Pancreas (tissue), 10 donors: ENCODE measurements at places on chromosomes 2 and 18. TPM values are rescaled to one million over a fixed set of nuclear protein-coding genes. Genes with fewer than 3 reads are reported as not detected.

The GIGYF2 gene
- total RNA-seq = 40.4 TPM

DNA sequence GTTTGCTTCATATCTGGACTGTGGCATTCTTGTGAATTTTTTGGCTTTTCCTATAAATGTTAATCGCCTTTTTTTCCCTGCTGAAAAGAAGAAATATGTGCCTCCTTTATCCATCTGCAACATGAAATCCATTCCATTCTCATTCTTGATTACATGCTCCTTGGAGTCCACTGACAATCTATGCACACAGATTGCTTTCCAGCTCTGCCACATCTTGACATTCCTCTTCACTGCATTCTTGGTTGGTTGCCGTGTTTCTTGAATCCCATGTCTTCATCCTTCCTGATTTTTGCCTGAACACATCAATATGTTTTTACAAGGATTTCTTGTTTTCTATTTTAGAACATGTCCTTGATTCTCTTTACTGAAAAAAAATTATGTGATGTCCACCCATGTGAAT, 26.7 kb upstream of the BIRC6 start:
- H3K27me3 ChIP-seq = no peaks in the 10 kb centered on the region
- no peak for DNase-seq

GRCh38 chr2:224987733-224988132, 54.5 kb downstream of the DOCK10 start:
- H3K4me1 ChIP-seq = no peaks in the 10 kb centered on the region
- H3K4me3 ChIP-seq = no peak overlapping the region
- no peak for DNase-seq
- no peak overlapping the region for H3K27ac ChIP-seq
- H3K36me3 ChIP-seq = no peaks in the 10 kb centered on the region

DNA sequence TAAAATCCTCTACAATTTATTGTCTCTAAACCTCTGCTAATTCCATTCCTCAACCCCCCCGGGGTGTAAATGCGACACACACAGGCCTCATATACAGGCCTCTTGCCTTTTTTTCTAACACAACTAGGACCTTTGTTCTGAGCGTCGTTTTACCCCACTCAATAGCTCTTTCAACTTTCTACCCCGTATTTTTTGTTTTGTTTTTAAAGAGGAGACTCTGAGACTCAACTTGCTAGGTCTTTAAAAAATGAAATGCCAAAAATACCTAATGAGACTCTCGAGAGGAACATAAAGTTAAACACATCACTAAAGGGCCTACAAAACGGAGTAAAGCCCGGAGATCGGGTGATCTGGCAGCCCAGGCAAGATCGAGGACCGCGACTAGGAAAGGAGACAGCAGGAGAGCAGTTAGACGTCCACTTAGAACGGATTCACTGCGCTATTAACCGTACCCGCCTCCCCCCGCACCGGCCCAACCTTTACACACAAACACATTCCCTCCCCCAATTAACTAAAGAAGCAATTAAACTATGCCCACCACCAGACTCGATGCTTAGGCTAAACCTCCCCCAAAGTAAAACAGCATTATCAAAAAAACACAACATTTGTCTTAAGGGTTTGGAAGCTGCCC, 1.7 kb downstream of the TRIP12 start:
- no peaks in the 10 kb centered on the region for H3K36me3 ChIP-seq
- H3K27me3 ChIP-seq = no peaks in the 10 kb centered on the region
- H3K4me1 ChIP-seq = peaks cover 7% of the 10 kb centered on the region
- H3K4me3 ChIP-seq = peak overlapping the region; percentile 96

GRCh38 chr2:176094349-176094748, 1.8 kb downstream of the HOXD13 start:
- no peak overlapping the region for H3K4me3 ChIP-seq
- no peak overlapping the region for H3K27ac ChIP-seq
- no peak for DNase-seq
- peaks cover 53% of the 10 kb centered on the region for H3K27me3 ChIP-seq

- H3K4me3 ChIP-seq = no peak overlapping the region
- H3K27me3 ChIP-seq = no peaks in the 10 kb centered on the region
- DNase-seq = no peak
- H3K27ac ChIP-seq = no peak overlapping the region
- H3K4me1 ChIP-seq = no peaks in the 10 kb centered on the region
- H3K36me3 ChIP-seq = no peaks in the 10 kb centered on the region
These were observed 42.5 kb downstream of the TRIB2 start for GRCh38 chr2:12759248-12759647.

DNA sequence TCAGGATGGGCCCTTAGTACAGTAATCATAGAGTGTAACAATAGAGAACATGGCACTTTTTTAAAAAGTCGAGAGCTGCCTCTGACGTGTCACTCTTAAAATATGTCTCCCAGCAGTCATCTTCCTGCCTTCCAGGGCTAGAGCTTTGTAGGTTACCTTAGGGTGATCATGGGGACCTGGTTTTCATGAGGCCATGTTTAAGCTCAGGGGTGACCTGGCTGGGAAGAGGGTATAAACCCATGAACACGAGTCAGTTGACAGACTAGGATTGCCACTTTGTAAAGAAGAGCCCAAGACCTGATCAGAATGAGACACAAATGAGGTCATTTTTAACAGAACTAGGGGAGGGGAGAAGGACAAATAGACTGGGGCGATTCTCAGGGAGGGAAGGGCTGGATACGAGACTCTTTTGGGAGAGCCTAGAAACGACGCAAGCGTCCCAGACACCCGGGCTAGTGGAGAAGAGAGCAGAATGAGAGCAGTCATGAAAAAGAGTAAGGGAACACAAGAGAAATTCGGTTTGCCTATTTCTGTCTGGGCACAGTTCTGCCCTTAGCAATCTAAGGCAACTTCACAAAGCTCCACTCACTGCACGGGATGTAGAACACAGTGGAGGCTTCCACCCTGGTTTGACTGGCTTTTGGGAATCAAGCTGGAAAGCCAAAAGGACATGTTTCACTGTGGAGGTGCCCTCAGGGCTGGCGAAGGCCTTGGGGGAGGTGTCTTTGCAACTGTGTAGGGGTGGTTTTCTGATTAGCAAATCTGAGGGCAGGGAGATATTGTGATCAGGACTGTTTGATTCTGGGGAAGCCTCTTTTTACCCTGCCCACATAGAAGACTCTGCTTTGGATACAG, 1.8 kb upstream of the RAB31 start:
- H3K36me3 ChIP-seq = no peaks in the 10 kb centered on the region
- no peaks in the 10 kb centered on the region for H3K27me3 ChIP-seq
- H3K27ac ChIP-seq = no peak overlapping the region
- DNase-seq = no peak
- H3K4me3 ChIP-seq = no peak overlapping the region
- no peaks in the 10 kb centered on the region for H3K4me1 ChIP-seq

DNA sequence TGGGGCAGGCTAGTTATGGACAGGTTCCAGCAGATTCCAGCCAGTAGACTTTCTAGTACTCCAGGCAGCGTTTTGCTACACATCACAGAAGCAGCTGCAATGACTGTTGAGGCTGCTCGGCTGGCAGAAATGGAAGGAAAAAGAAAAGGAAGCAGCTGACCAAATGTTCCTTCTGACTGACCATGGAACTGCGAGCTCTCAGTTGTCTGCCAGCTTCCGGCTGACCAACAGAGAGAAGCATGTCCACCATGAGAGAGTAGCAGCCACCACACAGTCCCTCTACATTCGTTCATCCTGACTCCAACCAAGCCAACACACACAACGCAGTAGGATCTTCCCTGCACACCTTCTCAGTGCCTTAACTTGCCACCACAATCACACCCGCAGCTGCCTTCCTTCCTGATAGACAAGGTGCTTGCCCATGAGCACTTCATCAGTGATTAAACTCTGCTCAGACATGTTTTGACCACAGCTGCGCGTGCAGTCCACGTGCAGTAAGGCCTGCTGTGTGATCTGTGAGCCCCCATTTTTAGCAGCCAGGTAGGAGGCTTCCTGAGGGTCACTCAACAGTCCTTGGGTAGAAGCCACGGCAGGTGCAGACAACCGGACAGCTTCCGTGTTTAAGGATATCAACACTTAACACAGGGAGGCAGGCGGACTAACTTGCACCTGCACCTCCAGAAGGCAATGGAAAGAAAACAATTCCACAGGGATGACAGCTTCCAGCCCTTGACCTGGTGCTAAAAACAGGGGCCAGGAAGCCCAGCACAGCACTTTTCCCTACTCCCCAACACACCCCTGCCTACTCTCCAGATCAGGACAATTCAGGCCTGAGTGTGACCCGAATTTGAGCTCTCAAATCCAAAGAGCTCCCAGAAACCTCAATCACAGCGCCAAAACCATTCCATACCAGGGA, 996 bp downstream of the TGFBRAP1 start:
- H3K27me3 ChIP-seq = no peaks in the 10 kb centered on the region
- H3K27ac ChIP-seq = peak overlapping the region; percentile 74
- no peaks in the 10 kb centered on the region for H3K36me3 ChIP-seq
- no peaks in the 10 kb centered on the region for H3K4me1 ChIP-seq

DNA sequence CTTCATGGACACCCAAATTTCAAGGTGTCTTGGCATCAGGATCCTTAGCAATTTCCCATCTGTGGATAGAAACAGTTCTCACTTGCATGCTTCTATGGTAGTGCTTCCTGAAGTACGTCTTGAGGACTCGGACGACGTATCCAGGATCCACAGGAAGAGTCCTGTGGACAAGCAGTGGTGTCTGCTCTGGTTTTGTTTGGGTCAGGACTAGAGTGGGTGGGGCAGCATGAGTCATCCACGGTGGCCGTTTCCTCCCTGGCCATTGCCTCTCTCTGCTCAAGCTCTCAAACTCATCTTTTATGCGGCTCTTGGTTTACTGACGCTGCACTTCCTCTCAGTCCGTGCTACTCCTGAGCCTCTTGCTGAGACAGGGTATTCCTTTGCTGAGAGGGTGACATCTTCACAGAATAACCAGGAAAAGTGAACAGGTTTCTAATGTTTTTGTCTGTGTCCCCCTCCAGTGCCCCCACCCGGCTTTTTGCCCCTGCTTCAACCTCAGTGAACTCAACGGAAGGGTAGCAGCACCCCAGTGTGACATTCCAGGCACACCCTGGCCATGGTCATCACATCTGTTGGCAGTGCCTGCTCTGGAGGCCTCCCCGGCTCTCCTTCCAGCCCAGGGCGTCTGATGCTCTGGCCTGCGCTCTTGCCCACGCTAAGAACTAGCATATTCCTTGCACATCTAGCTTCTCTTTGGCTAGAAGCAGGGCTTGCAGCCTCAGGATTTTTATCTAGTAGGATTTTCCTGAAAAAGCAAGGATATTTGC, 62.2 kb downstream of the ARMC9 start:
- no peaks in the 10 kb centered on the region for H3K4me1 ChIP-seq
- H3K36me3 ChIP-seq = no peaks in the 10 kb centered on the region
- H3K27ac ChIP-seq = no peak overlapping the region
- H3K27me3 ChIP-seq = no peaks in the 10 kb centered on the region
- no peak for DNase-seq

GRCh38 chr18:59272891-59273758, at the start of gene RAX:
Gene RAX (minus strand): TSS chr18:59273454. CDS start chr18:59273206, 248 bp downstream.
- no peaks in the 10 kb centered on the region for H3K36me3 ChIP-seq
- DNase-seq = peak; percentile 71
- H3K27me3 ChIP-seq = peaks cover 59% of the 10 kb centered on the region

DNA sequence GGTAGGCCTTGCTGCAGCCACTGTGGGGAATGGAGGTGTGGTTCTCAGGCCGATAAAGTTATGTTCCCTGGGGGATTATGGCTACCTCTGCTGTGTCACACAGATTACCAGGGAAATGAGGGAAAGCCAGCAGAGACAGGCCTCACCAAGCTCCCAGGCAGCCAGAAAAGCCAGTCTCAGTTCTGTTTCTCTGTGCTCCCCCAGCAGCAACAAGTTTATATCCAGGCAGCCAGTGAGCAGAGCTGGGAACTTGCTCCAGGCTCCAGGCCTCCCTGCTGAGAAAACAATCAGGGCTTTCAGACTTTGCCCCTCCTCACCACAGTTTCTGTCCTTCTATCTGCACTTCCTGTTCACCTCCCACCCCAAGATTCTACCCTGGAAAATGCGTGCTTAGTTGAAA, 596.6 kb upstream of the GYPC start:
- H3K36me3 ChIP-seq = no peaks in the 10 kb centered on the region
- no peak overlapping the region for H3K4me3 ChIP-seq
- H3K27me3 ChIP-seq = no peaks in the 10 kb centered on the region
- DNase-seq = no peak

DNA sequence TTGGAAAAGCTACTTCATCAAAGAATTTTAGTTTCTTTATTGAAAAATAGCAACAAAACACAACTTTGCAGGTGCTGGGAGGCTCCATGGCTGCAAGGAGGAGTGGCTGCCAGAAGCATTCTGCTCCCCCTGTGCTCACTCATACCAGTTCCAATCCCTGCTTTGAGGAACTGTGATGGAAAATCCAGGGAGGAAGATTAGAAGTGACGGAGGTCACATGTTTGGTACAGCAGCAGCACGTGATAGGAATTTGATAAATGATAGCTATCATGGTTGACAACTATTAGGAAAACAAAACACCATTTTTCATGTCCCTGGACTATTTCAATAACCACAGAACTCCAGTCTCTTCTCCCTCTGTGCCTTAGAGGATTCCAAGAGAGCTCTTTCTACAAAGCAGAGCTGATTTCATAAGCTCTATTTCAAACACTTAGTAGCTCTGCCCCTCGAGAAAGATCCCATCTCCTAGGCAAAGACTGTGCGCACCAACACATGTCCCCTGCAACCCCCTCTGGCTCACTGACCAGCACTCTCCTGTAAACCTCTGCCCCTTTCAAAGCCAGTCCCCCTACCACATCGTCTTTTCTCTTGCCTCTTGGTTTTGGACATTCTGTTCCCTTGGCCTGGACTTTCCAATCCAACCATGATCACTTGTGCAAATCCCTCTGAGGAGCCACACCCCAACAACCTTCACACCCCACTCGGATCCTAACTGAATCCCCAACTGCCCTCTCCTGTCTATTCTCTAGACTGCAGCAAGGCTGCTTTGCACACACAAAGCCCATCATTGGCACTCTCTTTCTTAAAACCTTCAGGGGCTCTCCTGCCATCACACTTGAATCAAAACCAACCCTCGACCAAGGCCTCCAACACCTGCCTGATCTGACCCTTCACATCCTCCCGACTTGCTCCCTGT, 352.4 kb upstream of the PKDCC start:
- no peak for DNase-seq
- H3K27ac ChIP-seq = no peak overlapping the region
- no peaks in the 10 kb centered on the region for H3K36me3 ChIP-seq
- H3K4me1 ChIP-seq = no peaks in the 10 kb centered on the region

DNA sequence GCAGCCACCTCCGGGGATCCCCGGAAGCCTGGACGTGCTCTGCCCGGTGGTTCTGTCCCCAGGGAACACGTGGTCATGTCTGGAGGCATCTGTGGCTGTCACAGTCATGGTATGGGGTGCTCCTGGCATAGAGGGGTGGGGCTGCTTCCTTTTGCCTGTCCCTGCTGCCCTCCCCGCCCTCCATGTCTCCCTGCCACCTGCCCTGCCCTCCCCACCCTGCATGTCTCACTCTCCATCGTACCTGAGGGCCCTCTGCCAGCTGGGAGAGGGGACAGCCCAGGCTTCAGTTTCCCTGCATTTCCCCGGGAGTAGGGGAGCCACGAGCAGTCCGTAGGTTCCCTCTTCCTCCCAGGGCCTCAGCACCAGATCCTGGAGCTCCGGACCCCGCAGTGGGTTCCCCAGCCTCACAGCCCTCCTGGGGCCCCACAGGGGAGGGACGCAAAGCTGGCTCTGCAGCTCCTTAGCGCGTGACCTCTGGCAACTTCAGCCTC, 90.0 kb upstream of the CTDP1 start:
- no peak overlapping the region for H3K27ac ChIP-seq

- H3K27me3 ChIP-seq = no peaks in the 10 kb centered on the region
- DNase-seq = no peak
- no peaks in the 10 kb centered on the region for H3K4me1 ChIP-seq
- H3K36me3 ChIP-seq = no peaks in the 10 kb centered on the region
These were observed 50.0 kb upstream of the GPR39 start for GRCh38 chr2:132366421-132367180.

GRCh38 chr2:120132190-120132589, 91.0 kb downstream of the TMEM185B start:
- H3K36me3 ChIP-seq = no peaks in the 10 kb centered on the region
- H3K4me1 ChIP-seq = no peaks in the 10 kb centered on the region
- DNase-seq = no peak
- no peaks in the 10 kb centered on the region for H3K27me3 ChIP-seq
- H3K4me3 ChIP-seq = no peak overlapping the region
